BJ (cell line): ENCODE measurements at places on chromosomes 4 and X.

DNA sequence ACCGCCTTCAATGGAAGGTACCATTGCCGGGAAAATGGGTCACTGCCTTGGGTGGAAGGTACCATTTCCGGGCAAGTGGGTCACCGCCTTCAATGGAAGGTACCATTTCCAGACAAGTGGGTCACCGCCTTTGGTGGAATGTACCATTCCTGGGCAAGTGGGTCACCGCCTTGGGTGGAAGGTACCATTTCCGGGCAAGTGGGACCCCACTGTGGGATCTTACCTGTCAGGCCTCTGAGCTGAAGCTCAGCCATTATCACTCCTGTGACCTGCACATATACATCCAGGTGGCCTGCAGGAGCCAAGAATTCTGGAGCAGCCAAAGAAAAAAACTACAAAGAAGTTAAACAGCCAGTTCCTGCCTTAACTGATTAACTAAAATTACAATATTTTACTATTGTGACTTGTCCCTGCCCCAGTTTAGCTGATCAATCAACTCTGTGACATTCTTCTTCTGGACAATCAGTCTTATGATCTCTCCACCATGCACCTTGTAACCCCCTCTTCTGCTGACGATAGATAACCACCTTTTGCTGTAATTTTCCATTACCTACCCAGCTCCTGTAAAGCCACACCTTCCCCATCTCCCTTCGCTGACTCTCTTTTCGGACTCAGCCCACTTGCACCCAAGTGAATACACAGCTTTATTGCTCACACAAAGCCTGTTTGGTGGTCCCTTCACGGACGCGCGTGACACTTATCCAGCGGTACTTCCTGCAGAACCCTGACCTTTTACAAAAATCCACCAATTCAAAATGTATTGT, 313.2 kb downstream of the DHRSX start:
- no peak for DNase-seq

GRCh38 chr4:109302361-109303139, at the start of gene COL25A1:
TSS of gene COL25A1 (minus strand) at chr4:109302658.
- DNase-seq = no peak

GRCh38 chrX:84133023-84133422, 55.0 kb downstream of the RPS6KA6 start:
- DNase-seq = no peak

- no peak for DNase-seq
Measured at GRCh38 chr4:78846258-78846657, 70.1 kb downstream of the BMP2K start.

DNA sequence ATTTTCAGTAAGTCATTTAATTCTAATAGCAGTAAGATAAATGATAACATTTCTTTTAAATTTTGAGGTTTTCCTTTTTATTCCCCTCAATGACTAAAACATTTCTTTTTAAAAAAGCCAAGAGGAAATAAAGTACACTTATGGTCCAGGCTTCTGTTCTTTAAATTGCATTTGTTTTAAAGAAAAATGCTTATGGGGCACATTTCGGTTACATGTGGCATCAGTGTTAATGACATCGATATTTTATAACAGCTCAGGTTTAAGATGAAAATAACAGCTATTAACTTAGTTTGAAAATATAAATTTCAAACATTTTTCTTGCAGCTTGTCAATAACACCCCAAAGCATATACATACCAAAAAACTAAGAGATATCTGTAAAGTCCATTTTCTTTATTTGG, 1161.1 kb downstream of the PCDH18 start:
- DNase-seq = no peak

- DNase-seq = no peak
Measured at GRCh38 chr4:56552273-56552672, 46.7 kb downstream of the ARL9 start.

- DNase-seq = no peak
Measured at GRCh38 chrX:148628621-148629020, 128.2 kb downstream of the AFF2 start.

GRCh38 chrX:118513120-118513898, 17.7 kb downstream of the DOCK11 start:
- no peak for DNase-seq

- DNase-seq = no peak
Measured at GRCh38 chr4:177079327-177079726, 230.3 kb upstream of the NEIL3 start.

DNA sequence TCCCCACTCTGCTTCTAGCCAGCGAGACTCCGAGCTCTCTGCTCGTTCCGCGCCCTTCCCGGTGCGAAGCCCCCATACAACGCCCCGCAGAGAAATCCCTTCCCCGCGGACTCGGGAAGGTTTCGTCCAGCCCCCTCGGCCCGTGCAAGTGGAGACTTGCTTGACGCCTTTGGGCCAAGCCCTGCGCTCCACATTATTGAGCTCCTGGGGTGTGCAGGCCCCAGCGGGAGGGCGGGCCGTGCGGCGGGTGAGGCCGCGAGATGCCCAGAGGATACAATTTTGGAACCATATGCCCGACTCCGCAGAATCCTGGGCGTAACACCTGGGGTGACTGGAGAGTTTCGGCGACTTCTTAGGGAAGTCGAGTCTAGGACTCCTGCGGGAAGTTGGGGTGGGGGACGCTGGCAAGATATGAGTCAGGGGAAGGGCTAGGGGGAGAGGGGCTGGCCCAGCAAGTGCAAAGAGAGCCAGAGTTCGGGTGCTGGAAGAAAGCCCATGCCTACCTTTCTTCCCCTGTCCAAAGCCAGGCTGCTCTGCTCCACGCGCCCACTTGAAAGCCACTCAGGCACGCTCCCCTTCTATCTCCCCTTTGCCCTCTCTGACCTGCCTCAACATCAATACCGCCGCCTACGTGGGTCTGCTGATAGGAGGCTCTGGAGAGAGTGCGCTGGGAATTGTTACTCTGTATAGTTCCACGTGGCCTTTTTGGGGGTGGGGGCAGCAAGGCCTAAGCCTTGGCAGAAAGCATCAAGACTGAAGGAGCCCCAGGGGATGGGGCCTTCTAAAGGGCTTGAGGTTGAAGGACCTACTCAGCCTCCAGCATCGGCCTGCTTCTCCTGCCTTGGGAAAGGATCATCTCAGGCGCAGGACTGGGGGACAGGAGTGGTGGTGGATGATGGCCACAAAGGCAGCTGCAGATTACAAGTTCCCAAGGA, 1.2 kb upstream of the ELF4 start:
- no peak for DNase-seq

DNA sequence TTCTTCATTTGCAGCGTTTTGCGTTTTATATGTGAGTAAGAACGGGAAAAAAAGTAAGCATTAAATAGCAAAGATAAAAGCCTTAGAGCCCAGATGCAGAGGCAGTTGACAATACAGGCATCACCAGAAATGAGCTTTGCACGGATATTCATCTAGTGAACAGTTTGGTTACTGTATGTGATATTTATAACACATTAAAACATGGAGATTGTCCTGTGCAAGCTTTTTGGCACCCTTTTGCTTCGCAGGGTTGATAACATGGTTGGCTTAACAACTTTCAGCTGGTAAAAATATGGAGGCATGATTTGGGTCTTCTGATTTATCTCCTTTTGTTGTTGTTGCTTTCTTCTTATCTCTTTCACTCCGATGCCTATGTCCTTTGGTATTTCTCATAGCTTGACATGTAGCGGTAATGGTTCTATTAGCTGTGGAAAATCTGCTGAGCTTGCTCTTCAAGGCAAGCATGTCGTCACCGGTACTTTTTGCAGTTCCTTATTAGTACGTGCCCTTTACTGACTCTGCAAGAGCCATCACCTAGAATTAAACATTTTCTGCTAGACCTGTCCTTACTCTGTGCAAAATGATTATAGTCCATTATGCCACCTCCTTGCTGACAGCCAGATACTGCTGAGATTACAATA, 102.9 kb downstream of the PCDH7 start:
- DNase-seq = no peak

- DNase-seq = no peak
Measured at GRCh38 chrX:119762718-119763117, 4.3 kb downstream of the SOWAHD start.

GRCh38 chr4:70688795-70689231, 481 bp downstream of the UTP3 start:
- no peak for DNase-seq

- DNase-seq = no peak
Measured at GRCh38 chrX:56615282-56615681, 51.9 kb downstream of the UBQLN2 start.

- no peak for DNase-seq
Measured at GRCh38 chrX:101407167-101407747, 468 bp downstream of the GLA start.

- no peak for DNase-seq
Measured at GRCh38 chr4:89254847-89255246, 52.8 kb downstream of the GPRIN3 start.

GRCh38 chr4:151729731-151730559, 30.9 kb downstream of the GATB start:
- DNase-seq = no peak
